Activated CD8-positive, alpha-beta memory T cell treated with anti-CD3 and anti-CD28 coated beads for 1 hour (primary cell): ENCODE measurements at places on chromosomes 6 and 20.
A peak's percentile ranks its signal among the peaks of the same experiment; 100 is the strongest.

GRCh38 chr20:18979132-18979531 is 165.5 kb downstream of the SCP2D1 start:
- DNase-seq = no peak

DNA sequence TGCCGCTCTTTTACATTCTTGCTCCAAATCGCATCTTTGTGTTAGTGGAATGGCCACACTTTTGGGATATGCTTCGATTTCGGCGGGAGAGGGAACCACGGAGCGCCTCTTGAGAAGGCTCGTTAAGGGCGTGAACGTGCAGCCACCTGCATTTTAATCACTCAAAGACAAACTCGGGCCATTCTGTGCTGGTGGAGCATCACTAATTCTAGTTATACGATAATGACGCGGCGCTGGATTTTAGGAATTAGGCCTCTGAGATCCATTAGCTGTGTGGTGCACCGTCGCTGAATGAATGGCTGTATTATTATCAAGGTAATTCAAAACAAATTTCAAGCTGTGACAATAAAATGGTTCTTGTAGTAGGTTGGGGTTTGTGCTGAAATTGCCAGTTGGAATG is 305.6 kb downstream of the CDH4 start:
- DNase-seq = no peak

DNA sequence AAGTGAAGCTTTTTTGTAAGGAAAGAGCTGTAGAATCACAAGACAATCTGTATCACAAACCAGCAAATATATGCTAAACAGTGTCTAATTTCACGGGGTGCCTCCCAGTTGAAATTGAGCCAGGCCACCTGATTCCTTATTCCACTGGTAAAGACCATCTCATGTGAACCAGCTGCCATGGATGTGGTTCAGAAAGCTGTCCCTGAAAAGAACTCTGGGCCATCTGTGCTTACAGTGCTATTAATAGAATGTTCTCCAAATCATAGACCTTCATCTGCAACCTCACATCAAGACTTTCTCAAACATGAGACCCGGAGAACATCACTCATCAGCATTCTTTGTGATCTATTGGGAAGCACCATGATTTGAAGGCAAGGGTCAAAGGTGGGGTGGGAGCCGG is 89.7 kb downstream of the FBXO5 start:
- DNase-seq = no peak

DNA sequence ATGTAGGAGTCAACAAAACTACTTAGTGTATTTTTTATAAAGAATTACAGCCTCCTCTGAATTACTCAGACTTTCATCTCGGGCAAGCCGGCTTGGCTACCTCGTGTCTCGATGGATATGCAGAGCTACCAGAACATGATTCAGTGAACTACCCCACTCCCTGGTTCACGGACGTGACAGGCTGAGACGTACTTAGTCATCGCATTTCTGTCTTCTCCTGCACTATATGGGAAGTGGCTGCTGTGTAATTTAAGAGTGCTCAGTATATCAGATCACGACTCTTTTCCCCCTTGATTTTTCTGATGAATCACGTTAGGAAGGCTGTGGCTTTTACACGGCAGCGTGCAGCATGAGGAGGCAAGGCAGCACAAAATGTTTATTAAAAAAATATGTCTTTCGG is 302.7 kb upstream of the ZFP64 start:
- DNase-seq = peak; percentile 16

- DNase-seq = no peak
Measured at GRCh38 chr6:89172131-89172530, 26.3 kb downstream of the PM20D2 start.

DNA sequence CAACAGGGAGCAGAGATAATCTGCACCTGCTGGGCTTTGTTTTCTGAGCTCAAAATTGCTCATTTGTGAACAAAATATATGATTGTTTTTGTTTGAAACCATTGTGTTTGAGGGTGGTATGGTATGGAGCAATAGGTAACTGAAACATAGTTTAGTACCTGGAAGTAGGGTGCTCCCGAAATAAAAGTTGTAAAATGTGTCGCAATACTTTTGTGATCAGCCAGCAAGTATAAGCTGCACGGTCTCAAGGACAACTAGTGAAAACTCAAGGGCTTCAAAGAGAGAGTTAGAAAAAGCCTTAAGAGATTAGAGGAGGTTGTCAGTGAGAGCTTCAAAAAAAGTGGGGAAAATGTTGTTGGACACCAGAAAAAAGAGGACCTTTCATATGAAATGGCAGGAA is 579.8 kb upstream of the POU3F2 start:
- DNase-seq = no peak

- no peak for DNase-seq
Measured at GRCh38 chr20:58448958-58449357, 59.9 kb downstream of the VAPB start.

DNA sequence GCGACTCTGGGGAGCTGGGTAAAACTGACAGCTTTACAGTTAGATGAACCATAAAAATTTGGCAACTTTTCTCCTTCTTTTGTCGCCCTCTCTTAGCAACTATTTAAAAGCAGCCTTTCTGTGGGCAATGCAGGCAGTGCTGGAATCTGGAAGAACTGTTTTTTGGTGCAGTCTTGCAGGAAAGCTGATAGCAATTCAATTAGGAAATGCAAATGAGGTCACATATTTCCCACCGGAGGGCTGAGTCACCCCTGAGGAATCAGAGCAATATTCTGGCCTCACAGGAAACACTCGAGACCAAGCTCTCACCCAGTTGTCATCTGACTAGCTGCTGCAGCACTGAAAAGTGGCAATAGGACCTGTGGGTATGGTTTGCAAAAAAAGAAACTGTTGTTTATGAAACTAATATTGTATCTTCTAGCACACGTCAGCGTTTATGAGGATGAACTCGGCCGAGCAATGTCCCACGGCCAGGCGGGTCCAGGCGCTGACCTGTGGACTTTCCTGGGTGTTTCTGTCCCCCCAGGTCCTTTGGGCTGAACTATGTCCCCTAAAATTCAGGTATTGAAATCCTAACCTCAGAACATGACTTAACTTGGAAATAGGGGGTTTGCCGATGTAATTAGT is 312.3 kb downstream of the TAF4 start:
- DNase-seq = no peak

DNA sequence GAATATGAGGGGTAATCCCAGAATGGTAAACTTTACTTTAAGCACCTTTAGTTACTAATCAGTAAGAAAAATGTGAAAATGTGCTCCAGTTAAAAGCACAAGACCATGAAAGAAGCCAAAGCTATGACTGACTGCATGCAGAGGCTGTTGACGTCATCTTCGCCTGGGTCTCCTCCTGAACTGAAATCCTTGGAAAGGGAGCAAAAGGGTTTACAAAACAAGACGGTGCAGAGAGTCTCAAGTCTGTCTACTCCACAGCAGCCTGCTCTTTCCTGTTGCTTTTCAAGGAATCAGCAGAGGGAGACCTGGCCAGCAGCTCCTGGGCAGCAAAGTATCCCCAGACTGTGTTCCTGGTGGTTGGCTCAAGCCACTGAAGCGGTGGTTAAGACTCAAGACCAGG is 10.2 kb downstream of the FKBP1A start:
- no peak for DNase-seq

GRCh38 chr6:299104-299980 is 7.1 kb downstream of the DUSP22 start:
- DNase-seq = no peak

DNA sequence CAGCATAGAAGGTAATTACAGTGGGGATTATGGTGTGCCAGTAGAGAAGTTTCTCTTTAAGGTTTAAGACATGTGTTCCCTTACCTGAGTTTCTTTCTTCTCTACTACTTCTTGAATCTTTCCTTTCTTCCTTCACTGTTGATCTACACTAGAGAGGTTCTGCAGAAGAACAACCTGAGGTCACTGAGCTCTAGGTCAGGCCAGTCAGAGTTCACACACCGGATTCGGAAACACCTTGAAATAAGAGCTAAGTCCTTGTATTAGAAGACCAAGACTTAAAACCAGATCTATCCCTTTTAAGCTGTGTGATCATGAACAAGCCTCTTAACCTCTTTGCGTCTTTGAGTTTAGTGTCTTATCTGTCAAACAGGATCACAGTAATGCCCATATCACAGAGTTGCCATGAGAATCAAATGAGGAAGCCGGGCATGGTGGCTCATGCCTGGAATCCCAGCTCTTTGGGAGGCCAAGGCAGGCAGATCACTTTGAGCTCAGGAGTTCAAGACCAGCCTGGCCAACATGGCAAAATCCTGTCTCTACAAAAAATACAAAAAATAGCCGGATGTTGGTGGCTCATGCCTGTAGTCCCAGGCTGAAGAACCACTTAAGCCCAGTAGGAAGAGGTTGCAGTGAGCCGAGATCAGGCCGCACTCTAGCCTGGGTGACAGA is 22.0 kb upstream of the TGM3 start:
- DNase-seq = no peak

DNA sequence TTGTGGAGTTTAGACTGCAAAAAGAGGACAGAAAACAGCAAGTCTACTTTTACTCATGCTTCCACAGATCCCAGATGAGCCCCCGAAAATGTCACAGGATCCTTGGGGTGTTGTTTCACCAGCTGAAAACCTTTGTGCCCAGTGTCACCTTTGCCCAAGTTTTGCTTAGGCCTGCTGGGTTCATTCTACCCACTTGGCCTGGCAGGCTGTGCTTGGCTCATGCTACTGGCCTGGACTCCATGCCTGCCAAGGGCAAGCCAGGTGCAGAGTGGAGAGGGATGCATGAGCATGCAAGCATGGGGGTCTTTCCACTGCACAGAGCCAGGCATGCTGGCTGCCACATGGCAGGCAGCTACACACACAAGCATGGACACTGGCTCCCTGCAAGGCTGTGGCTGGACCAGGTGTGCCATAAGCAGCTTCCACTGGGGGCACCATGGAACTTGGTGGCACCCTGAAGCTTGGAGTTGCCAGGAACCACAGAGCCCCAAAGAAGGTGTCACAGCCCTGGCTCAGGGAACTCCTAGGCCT is 1082.0 kb downstream of the KHDRBS2 start:
- no peak for DNase-seq

GRCh38 chr20:31974951-31975487 is 7.1 kb downstream of the XKR7 start:
- DNase-seq = no peak

- no peak for DNase-seq
Measured at GRCh38 chr6:10603219-10603618, 82.1 kb downstream of the GCNT2 start.

DNA sequence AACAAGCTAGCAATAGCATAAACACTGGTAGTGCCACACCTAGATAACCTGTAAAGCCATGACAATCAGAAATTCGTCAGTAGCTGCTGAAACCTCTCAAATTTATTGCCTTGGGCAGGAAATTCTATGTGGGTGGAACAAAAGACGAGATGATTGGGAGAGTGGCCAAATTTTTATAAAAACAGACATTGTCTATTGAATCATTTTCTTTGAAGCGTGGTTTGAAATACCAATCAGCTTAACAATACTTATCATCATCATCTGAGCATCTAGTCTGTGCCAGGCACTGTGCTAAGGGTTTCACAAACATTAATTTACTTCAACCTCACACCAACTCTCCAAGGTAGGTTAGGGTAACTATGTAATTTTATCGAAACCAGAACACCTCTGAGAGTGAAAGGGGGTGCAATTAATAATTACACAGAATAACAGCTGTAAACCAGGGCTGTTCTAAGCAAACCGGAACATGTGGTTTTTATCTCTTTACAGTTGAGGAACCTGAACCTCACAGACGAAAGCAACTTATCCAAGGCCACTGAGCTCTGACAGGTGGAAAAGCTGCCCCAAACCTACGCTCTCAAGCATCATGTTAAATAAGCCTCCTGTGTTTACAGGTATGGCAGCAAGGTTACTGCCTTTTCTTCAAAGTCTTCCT is 43.4 kb downstream of the NHSL1 start:
- no peak for DNase-seq

- no peak for DNase-seq
Measured at GRCh38 chr6:45946352-45946751, 69.3 kb downstream of the CLIC5 start.

GRCh38 chr6:44960898-44961297 is 367.2 kb upstream of the RUNX2 start:
- DNase-seq = no peak

- DNase-seq = no peak
Measured at GRCh38 chr20:49356676-49357075, 78.8 kb upstream of the ZNFX1 start.

GRCh38 chr6:37928217-37928616 is 108.7 kb downstream of the ZFAND3 start:
- DNase-seq = no peak

GRCh38 chr6:28775405-28776129 is 148.2 kb downstream of the TRIM27 start:
- DNase-seq = no peak

- no peak for DNase-seq
Measured at GRCh38 chr6:11143394-11144371, 32.2 kb upstream of the ERVFRD-1 start.

DNA sequence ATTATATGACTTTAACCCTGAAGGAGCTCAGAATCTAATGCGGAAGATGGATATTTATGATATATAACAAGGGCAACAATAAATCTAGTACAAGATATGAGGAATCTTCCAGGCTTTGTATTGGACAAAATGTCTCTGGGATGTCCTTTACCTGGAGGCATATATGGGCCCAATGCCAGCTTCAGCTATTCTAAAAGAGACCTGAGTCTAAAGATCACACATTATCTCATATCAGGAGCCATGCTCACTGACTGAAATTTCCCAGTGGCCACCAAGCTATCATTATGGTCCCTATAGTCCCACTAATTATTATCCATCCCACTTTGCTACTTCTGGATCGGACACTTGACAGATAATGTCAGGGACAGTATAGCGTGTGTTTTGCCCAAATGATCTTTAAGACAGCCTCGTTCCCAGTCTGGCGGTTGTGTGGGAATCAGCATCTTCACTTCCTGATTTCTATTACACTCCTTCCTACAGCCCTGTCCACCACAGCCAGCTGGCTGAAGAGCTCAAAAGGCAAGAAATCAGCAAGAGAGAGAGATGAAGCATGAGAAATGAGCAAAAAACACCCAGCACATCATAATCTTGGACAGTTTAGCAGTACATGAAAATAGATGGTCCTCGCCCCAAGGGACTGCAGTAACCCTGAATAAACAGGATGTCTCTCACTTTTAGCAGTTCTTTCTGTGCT is 34.9 kb downstream of the KLHL31 start:
- no peak for DNase-seq

DNA sequence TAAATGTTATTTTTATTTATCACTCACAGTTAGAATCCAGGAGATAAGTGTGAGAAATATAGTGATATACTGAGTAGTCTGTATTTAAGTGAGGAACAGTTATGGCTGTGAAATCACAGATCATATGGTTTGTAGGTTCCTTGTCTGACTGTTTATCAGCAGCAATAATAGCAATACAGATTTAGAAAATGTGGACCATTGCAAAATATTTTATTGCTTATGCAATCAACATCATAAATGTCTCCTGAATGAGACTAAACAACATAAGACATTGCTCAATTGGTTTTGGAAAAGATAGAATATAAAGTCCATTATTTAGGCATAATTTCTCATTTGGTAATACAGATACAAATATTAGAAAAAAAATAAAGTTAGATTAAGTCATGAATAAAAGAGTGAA is 43.7 kb downstream of the CCDC170 start:
- DNase-seq = no peak

DNA sequence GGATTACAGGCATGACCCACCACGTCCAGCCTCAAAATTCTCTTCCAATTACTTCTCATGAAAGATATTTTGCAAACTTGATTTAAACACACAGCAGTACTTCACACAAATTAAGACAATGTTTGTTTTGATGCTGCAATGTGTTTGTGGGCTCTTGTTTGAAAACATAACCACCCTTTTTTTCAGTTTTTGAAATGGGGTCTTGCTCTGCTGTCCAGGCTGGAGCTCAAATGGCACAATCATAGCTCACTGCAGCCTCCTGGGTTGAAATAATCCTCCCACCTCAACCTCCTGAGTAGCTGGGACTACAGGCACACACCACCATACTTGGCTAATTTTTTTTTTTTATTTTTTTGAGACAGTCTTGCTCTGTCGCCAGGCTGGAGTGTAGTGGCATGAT is 31.0 kb downstream of the STAU1 start:
- no peak for DNase-seq
